Glomerular endothelial cell (primary cell): ENCODE measurements at places on chromosomes 13 and 19.

DNA sequence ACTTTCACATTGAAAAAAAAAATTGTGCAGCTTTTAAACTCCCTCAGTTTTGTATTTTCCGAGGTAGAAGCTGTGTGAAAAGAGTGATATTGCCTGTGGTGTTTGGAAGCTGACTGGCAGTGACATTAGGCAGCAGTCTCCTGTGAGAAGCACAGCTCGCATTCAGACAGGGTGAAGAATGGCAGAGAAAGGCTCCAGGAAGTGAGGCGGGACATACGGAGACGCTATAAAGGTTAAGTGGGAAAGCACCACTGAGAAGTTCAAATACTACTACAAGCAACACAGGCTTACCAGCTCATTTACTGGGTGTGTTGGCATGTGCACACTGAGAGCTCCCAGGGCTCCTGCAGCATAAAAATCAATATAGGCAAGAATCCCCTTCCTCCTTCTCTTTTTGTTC is 88.4 kb downstream of the RXFP2 start:
- DNase-seq: no peak

DNA sequence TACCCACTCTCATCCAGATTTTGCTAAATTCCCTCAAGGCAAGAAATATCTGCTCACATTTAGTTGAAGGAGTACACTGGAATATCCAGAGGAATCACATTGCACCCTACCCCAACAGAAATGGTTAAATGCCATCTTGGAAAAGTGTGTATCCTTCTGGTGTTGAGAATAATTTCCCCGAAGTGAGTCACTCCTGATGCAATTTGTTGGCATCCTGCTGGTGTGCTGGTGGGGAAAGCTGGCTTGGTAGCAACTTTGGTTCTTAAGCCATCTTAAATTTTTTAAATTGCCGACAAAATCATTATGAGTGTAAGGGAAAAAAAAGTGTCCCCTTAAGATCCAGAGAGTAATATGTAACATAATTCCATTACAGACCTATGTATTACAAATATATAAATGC is 337.3 kb upstream of the DACH1 start:
- DNase-seq: no peak

GRCh38 chr19:55619286-55619685 is 5.1 kb downstream of the ZNF784 start:
- no peak for DNase-seq

GRCh38 chr13:114025405-114025713 is 51.5 kb upstream of the C13orf46 start:
- DNase-seq: no peak

GRCh38 chr19:38252941-38253691 is 3.1 kb downstream of the PPP1R14A start:
- DNase-seq: no peak

DNA sequence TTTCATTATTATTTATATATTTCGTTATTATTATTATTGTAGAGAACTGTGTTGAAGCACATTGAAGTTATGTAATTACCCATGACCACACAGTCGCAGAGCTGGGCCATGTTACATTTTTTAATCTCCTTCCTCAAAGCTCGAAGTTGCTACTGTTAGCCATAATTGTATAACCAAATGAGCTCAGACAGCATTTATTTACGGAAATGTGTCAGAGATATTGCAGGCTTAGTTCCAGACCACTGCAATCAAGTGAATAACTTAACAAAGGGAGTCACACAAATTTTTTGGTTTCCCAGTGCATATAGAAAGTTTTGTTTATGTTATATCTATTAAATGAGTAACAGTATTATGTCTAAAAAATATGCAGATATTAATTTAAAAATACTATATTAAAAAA is 147.1 kb upstream of the SLITRK1 start:
- no peak for DNase-seq

DNA sequence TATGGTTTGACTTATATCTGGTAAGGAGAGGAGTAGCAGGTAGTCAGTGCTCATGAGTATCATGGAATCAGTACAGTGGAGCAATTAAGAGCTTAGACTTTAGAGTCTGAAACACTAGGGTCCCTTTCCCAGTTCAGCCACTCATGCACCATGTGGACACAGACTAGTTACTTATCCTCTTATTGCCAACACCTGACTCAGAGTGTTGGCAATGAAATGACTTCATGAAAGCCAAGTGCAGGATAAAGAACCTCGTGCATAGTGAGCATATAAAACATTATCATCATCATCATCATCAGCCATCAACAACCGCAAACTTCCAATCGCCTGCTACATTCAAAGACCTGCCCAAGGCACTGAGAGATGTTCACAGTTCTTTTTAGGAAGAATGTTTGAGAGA is 164.2 kb downstream of the FOXO1 start:
- no peak for DNase-seq

DNA sequence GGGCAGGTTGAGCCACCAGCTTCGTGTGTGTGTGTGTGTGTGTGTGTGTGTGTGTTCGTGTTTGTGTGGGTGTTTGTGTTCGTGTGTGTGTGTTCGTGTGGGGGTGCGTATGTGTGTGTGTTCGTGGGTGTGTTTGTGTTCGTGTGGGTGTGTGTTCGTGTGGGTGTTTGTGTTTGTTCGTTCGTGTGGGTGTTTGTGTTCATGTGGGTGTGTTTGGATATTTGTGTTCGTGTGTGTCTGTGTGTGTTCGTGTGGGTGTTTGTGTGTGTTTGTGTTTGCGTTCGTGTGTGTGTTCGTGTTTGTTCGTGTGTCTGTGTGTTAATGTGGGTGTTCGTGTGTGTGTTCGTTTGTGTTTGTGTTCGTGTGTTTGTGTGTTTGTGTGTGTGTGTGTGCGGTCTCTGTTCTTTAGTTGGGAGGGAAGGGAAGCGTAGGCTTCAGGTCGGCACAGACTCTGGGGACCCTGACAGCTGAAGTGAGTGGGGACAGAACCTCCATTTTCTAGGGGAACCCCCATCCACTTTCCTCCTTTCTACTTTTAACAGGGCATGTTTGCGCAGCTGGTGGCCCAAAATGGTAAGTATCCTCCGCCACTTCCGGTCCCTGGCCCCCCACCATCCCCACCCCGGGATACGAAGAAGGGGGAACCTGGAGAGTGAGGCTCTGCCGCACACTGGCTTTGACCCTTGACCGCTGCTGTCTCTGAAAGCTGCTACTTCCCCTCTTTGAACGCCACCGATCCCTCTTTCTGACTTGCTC is 1.6 kb downstream of the TNFSF9 start:
- no peak for DNase-seq
